ENCODE measurements at places on chromosomes 11 and 22. TPM values are rescaled to one million over a fixed set of nuclear protein-coding genes. Genes with fewer than 3 reads are reported as not detected.

GRCh38 chr11:17156283-17156682 is 51.5 kb downstream of the PIK3C2A start:
- DNase-seq, result no peak

- DNase-seq, result no peak
These were observed 283.1 kb upstream of the CCDC90B start for GRCh38 chr11:83569134-83569805.

- no peak for DNase-seq
These were observed 16.4 kb upstream of the KCTD14 start for GRCh38 chr11:78039391-78039918.

- DNase-seq, result no peak
These were observed 42.9 kb downstream of the MRTFA start for GRCh38 chr22:40593460-40594273.

GRCh38 chr22:18085188-18085587 is 7.4 kb downstream of the PEX26 start:
- DNase-seq, result no peak

C11orf91 gene
- 1.1 TPM for total RNA-seq

KRTAP5-7 gene
- total RNA-seq, result not detected

SMC1B gene
- not detected for total RNA-seq

MPZL3 gene
- not detected for total RNA-seq

Measured in LHCN-M2 (cell line).